Left renal pelvis (tissue), 4 donors: ENCODE measurements at places on chromosomes 12 and 14.

DNA sequence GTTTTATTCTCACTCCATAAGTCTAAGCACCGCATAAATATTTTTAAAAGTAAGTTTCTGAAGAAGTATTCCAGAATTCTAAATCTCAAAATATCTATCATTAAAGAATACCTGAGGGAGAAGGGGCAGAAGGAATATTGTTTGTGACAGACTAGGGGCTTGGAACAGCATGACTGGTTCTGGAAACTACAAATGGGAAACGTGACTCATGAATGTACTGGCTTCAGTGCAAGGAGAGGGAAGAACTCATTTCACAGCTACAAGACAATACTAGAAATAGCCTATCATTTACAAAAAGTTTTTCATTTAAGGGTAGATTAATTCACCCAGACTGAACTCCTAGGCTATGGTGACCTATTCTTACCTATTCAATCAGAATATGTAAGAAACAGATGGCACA is 121.3 kb downstream of the SLC25A21 start:
- no peak for DNase-seq

- DNase-seq, result no peak
These were observed 93.1 kb upstream of the EVL start for GRCh38 chr14:99971941-99972747.

DNA sequence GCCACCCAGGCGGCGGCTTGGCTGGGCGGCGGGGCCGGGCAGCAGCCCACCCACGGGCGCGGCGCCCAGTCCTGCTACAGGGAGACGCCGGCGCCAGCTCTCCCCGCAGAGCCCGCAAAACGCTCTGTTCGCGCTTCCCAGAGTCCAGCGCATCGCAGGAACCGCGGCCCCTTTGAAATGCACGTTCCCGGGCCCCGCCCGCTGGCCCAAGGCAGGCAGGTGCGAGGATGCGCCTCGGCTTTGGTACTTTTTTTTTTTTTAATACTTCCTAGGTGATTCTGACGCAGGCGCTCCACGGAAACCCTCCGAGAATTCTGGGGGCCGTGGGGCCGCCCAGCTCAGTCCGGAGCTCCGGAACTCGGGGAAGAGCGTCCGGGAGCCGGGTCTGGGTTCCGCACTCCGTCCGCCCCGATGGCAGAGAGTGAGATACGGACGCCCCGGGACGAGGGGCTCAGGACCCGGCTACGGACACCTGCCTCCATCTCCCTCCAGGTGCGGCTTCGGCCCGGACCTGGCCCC is 483 bp downstream of the POC1B start:
- DNase-seq, result peak; percentile 24

GRCh38 chr12:70367258-70368141 is 1.4 kb downstream of the KCNMB4 start:
- no peak for DNase-seq

GRCh38 chr14:60346706-60347105 is 97.7 kb downstream of the PPM1A start:
- DNase-seq, result no peak

- DNase-seq, result no peak
These were observed 42.7 kb upstream of the NID2 start for GRCh38 chr14:52111583-52111982.

GRCh38 chr12:80017261-80017870 is 82.0 kb upstream of the OTOGL start:
- DNase-seq, result no peak

GRCh38 chr14:90500665-90501370 is 104.0 kb downstream of the CALM1 start:
- no peak for DNase-seq

GRCh38 chr14:30016002-30016401 is 88.4 kb upstream of the PRKD1 start:
- no peak for DNase-seq

DNA sequence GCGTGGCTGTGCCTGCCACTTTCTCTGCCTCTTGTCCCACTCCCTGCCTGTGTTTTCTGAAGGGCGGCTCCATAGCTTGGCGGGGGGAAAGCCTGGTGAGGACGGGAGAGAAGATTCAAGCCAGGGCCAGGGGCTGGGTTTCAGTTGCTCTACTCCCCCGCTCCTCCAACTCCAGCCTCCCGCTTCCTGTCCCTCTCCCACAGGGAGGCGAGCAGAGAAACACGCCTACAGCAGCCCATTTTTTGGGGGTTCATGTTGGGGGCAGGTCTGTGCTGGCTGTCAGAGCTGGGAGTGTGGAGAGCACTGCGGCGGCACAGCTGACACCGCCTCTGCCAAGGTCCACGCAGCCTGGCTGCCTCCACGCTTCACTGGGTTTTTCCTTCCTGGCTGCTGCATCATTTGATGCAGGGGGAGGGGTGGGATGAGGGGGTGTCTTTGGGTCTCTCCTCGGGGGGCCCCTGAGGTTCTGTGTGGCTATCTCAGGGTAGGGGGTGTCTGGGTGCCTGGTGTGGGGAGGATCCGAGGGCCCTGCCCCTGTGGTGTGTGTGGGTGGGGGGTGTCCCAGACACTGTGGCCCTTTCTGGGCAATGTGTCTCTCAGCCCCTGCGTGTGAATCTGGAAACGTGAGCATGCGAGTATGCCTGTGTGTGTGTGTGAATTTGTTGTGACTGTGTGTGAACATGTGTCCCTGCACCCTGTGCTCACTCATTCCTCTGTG is 10.7 kb upstream of the KRT80 start:
- DNase-seq, result no peak

DNA sequence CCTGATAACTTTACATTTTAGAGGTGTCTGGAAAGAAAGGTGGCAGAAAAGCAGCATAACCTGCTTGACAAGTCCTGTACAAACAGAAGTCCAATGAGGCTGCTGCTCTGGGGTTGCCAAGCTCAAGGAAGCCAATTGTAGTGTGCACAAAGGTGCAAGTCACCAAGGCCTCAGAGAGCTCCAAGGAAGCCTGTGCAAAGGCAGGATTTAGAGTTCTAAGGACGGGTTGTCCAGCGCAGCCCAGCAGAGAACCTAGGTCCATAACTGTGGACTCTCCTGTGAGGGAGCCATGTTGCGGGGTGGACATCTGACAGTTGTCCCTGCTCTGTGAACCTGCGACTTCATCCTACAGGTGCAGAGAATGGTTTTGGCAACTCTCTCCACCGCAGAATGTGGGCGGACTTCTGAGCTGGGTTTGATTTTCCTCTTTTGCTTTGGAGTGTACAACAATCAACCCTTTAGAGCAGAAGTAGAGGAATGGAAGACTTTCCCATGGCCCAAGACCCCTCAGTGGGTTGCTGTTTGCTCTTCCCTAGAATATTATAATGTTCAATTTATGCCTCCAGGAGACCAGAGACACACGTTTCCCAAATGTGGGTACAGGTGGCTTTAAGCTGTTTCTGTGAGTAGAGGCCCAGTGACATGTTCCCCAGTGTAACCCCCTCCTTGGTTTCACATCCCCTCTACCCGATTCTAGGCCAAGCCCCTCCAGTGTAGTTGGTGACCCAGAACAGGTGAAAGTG is 81.0 kb downstream of the ETV6 start:
- DNase-seq, result no peak

GRCh38 chr12:105278043-105278697 is 42.2 kb upstream of the APPL2 start:
- no peak for DNase-seq

DNA sequence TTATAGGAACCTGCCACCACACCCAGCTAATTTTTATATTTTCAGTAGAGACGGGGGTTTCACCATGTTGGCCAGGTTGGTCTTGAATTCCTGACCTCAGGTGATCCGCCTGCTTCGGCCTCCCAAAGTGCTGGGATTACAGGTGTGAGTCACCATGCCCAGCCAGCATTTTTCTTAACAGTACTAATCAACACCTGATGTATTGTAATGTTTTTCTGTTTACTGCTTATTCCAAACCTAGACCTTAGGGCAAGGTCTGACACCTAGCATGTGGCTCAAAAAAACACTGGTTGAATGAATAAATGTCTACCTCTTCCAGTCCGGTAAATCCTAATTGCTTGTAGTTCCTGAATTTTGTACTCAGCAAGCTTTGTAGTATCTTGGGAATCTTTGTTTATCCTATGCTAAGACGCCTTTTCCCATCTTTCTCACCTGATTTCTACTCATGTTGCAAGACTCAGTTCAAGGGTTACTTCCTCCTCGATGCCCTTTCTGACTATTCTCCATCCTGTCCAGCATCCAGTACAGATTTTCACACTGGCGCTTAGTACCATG is 2.8 kb downstream of the PAN2 start:
- DNase-seq, result no peak

DNA sequence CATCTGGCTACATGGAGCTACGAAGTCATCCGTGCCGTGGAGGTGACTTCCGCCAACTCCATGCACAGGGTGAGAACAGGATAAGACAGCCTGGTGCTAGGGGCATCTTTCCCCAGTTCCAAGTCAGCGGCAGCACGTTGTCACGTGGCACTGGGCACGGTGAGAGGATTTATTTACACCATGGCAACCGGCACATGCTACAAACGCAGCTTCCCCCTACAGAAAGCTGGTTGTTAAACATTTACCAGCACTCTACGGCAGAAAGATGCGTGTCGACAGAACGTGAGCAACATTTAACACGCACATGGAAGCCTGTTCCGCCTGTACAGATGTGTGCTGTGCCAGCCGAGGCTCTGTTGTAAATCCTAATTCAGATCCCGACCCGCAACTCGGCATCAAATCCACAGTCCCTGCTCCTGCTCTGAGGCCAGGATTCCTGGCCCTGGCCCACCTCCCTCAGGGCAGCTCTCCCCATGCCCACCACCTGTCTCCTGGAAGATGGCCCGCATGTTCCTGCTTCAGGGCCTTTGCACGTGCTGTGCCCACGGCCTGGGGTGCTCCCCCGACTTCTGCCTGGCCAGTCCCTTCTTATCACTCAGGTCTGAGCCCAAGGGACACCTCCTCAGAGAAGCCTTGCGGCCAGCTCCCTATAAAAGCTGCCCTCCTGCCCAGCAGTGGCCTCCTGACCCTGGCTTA is 114.1 kb downstream of the RFLNA start:
- DNase-seq, result peak; percentile 73

DNA sequence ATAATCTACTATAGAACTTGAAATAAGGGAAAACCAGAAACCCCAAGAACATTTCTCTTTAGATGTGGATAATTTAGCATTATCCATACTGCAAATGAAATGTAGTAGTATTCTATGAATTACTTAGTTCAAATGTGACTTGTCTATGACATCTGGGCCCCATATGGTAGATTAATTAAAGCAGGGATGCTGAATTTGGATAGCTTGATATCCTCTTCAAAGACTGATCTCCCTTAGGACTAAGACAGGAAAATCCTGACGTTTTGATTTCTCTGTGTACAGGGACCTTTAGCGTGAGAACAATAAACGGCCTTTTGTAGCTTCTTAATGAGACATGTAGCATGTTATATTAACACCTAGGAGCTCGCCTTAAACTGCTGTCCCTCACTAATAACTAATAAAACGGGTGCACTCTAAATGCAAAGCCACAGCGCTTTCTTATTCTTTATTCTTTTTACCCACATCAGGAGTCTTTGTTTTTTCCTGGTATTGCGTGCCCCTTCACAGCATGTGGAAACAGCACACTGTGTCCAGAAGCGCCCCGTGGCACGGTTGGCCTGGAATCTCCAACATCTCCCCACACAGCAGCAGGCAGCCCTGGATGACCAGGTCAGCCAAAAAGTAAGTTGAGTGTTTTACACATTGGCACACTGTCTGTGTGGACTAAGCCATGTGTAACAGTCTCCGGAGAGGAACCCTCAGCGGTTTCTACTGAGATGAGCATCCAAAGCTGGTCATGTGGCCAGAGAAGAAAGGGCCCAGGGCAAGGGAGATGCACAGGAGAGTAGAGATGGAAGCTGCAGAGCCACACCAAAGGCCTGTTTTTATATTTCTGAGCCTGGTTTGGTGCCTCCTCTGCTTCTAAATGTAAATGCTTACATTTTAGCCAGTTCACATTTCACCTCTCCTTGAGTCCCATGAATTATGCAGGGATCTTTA is 93.1 kb downstream of the SRGAP1 start:
- no peak for DNase-seq

- DNase-seq, result no peak
These were observed 153.1 kb upstream of the FRMD6 start for GRCh38 chr14:51498411-51499227.

- no peak for DNase-seq
These were observed 126.9 kb downstream of the GPHN start for GRCh38 chr14:66634876-66635275.

DNA sequence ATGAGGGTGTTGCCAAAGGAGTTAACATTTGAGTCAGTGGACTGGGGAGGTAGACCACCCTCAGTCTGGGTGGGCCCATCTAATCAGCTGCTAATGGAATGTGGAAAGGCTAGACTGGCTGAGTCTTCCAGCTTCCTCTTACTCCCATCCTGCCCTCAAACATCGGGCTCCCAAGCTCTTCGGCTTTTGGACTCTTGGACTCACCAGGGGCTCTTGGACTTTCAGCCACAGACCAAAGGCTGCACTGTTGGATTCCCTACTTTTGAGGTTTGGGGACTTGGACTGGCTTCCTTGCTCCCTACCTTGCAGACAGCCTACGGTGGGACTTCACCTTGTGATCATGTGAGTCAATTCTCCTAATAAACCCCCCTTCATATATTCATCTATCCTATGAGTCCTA is 276.6 kb upstream of the DIO3 start:
- no peak for DNase-seq

- DNase-seq, result no peak
These were observed 308.2 kb downstream of the C12orf50 start for GRCh38 chr12:87720967-87721366.

DNA sequence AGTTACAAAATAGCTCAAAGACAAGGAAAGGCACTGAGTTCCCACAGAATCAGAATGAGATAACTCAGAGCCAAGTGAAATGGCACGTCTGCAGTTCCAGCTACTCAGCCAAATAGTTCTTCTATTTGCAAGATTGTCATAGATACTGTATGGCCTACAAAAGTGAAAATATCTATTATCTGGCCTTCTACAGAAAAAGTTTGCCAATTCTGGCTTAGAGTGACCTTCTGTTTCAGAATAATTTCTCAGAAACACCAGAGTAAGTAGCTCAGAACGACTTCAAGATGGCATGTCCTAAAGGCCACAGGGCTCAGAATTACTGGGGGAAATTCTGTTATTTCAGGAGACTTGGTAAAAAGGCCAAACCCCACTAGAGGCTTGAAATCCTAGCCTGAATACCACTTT is 10.7 kb upstream of the RTRAF start:
- DNase-seq, result no peak

DNA sequence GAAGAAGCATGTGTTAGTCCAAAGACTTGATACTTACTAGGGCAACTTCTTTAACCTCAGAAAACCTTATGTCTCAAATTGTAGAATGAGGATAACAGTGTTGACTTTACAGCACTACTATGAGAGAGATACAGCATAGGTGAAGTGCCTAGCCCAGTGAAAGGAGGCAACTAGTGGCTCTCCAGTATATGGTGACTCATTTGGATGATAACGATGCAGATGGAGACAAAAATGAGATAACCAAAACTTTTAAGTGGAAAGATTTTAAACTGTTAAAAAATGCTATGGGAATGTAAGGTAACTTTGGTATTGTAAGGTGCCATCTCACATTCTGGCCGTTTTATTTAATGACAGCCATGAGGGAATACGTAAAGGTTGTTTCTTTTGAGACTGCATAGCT is 2.7 kb downstream of the PHC1 start:
- DNase-seq, result no peak

- DNase-seq, result no peak
These were observed 5.4 kb downstream of the FOXJ2 start for GRCh38 chr12:8037947-8038346.
